Stimulated activated CD4-positive, alpha-beta T cell treated with anti-CD3 and anti-CD28 coated beads, TNF-alpha, amount 100 ng/mL, for 1 hour (primary cell): ENCODE measurements at places on chromosomes 4 and X.

DNA sequence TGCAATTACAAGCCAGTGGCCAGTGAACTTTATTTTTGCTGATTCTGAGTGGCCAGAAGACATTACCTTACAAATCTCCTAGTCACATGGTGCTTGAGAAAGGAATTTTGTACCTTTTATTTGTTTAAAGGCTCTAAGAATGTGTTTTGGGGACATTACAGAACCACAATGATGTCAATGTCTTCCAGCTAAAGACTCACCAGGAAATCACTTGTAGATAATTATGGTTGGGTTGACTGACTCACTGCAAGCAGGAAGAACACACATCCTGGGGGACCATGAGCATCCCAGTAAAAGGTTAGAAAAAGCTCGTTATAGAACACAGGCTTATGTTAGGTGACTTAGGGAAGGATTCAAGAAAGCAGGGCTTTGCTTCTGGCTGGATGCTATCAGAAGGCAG lies 119.4 kb upstream of the FAM9B start:
- DNase-seq = no peak

GRCh38 chr4:61239250-61239649 lies 39.1 kb downstream of the ADGRL3 start:
- no peak for DNase-seq

GRCh38 chr4:113636438-113636818 lies 125.1 kb downstream of the CAMK2D start:
- DNase-seq = no peak

DNA sequence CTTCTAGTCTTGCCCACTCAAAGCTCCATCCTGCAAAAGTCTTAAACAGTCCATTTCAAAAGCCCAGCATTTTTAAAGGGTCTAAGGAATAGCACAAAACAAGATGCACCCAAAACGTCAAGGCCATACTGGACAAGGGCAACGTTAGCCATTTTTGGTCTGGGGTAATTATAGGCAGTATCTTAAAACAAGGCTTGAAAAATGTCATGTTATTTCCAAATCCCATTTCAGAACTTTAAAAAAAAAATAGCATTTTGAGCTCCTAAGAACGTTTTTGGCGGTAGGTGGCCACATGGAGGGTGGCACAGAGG lies 584 bp upstream of the TMEM165 start:
- no peak for DNase-seq

DNA sequence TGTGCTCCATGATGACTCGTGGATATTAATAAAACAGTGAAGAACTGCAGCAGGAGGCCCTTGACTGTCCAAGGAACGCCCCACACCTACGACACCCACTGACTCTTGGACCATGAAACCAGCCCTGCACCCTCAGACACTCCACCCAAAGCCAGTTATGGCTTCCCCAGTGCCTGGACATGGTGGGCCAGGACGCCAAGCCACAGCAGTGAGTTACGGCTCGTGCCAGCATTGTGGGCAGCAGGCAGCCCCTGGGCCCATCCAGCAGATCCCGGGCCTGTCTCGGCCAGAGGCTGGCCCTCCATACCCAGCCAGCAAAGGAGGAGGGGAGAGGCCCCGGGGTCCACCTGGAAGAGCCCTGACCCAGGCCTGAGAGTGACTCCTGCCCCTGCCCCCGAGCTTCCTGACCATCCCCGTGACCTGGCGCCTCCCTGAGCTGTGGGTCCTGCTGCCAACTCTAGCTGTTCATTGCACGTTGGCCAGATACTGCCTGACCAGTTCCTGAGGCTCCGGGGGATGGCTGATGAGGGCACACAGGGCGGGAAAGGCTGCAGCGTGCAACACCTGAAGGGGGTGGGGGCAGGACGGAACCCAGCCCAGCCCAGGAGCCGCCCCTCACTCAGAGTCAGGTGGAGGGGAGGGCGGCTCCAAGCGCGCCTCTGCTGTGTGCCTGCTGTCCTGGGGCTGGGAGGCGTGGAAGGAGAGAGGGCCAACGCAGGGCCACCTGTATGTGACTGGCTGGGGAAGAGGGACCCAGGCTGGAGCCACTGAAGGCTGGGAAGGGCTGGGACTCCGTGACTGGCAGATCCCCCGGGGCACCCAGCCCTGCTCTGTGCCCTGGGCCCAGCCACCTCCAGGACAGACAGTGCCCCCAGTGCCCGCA lies 739 bp downstream of the SLC49A3 start:
- DNase-seq = no peak

- DNase-seq = no peak
Observed at GRCh38 chr4:48361012-48361400, 19.7 kb downstream of the SLAIN2 start.

GRCh38 chrX:66074920-66075879 lies 35.3 kb upstream of the VSIG4 start:
- DNase-seq = peak; percentile 1

DNA sequence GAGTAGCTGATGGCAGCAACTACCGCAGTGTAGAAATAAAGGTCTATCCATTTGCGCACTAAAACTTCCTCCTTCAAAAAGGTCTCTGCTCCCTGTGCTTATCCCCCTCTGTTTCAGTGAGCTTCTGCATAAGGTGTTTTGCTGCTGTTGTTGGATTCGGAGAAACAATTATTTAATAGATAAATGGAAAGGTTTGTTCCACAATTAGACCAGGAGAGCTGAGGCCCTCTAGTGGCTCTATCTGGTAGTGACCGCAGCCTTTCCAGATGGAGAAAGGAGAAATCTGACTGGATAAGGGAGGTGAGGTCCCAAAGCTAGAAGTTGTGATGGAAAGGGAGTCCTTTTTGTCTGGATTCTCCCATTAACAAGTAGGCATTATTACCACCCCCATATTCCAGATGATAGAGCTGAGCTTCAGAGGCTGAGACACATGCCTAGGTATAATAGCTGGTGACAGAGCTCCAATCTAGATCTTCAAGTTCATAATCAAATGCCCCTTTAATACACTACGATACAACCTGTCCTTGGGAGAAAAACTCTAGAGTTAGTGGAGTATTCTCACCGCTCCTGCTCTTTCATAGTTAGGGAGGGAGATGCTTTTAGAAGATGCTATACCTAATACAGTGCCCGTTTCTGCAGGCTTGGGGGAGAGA lies 5.1 kb upstream of the GABRQ start:
- DNase-seq = no peak

DNA sequence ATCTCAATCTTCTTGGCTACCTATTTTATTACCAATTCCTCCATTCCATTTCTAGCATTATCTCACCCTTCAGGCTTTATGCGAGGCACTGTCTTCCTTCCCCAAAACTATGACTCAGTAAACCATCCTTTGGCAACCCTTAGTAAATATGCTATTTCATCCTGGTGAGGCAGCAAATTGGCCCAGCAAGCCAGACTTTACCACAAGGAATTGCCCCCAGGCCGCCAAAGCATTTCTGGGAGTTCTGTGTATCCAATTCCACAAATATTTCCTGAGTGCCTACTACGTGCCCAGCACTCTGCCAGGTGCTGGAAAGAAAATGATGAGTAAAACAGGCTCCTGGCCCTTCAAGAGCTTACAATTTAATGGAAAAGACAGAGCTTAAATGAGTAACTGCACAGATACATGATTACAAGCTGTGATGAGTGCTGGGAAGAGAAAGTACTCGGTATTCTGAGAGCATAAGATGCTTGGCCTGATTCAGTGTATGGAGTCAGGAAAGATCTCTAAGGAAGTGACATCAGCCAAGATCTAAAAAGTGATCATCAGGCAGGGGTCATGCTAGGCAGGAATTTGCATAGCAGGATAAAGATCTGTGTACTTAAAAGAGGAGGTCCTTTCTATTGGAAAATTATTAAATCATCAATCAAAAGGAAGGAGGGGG lies 193.8 kb downstream of the ADAMTS3 start:
- no peak for DNase-seq

DNA sequence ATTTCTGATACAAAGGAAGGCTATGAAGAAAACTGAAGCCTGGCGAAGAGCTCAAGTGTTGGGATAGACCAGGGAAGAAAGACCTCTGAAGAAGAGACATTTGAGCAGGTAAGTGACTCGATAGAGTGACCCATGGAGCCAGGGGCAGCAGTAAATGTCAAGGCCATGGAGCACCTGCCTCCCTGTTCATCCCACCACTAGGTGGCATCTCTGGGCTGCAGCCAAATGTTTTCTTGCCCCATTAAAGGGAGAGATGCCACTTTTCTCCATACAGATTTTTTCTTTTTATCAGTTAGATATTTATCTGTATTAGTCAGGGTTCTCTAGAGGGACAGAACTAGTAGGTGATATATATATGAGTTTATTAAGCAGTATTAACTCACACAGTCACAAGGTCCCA lies 4.9 kb upstream of the ZNF81 start:
- no peak for DNase-seq

DNA sequence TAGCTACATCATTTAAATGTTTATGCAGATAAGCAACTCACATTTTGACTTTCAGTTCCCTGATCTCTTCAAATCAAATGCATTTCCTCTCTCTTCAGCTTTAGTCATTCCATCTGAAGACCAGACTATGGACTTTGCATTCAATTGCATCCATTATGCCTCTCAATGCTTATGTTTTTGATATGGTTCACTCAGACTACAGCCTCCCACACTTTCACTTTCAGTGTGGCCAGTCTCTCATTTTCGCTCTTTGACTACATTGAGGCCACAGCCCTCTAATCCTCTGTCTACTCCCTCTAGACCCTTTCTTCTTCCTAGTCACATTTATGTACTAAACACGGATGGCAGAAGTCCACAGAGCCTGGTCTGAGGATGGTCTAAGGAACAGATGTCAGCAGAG lies 24.5 kb upstream of the VEGFC start:
- no peak for DNase-seq

- no peak for DNase-seq
Observed at GRCh38 chr4:110412354-110413065, 63.4 kb upstream of the ENPEP start.

- no peak for DNase-seq
Observed at GRCh38 chrX:136710325-136710951, 62.5 kb downstream of the CD40LG start.

DNA sequence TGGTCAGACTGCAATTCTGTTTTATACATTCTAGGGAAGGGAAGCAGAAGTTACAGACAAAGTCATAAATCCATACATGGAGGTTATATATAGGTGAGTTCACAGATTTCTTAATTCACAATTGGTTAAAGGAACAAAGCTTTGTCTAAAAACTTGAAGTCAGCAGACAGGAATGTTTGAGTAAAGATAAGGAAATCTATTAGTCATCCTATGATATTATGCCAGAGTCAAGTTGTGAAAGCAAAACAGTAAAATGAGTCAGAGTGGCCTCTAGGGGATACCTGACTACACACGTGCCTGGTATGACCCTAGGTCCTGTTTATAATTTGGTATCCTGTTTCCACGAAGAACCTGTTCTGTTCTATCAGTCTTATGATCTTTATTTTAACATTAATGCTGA lies 31.5 kb downstream of the ACTRT1 start:
- DNase-seq = no peak

GRCh38 chrX:129599499-129599898 lies 55.3 kb downstream of the APLN start:
- DNase-seq = no peak

GRCh38 chrX:2385224-2385623 lies 115.6 kb downstream of the DHRSX start:
- no peak for DNase-seq

DNA sequence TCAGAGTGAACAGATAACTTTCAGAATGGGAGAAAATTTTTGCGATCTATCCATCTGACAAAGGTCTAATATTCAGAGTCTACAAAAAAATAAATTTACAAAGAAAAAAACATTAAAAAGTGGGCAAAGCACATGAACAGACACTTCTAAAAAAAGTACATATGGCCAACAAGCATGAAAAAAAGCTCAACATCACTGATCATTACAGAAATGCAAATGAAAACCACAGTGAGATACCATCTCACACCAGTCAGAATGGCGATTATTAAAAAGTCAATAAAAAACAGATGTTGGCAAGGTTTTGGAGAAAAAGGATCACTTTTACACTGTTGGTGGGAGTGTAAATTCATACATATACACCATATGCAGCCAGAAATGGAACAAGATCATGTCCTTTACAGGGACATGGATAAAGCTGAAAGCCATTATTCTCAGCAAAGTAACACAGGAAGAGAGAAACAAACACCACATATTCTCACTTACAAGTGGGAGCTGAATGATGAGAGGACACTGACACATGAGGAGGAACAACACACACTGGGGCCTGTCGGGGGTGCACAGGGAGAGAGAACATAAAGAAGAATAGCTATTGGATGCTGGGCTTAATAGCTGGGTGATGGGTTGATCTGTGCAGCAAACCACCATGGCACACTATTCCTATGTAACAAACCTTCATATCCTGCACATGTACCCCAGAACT lies 41.6 kb upstream of the ITM2A start:
- no peak for DNase-seq

GRCh38 chr4:118087366-118087765 lies 53.1 kb downstream of the NDST3 start:
- DNase-seq = no peak

- DNase-seq = no peak
Observed at GRCh38 chr4:153116291-153116680, 88.0 kb upstream of the TRIM2 start.

DNA sequence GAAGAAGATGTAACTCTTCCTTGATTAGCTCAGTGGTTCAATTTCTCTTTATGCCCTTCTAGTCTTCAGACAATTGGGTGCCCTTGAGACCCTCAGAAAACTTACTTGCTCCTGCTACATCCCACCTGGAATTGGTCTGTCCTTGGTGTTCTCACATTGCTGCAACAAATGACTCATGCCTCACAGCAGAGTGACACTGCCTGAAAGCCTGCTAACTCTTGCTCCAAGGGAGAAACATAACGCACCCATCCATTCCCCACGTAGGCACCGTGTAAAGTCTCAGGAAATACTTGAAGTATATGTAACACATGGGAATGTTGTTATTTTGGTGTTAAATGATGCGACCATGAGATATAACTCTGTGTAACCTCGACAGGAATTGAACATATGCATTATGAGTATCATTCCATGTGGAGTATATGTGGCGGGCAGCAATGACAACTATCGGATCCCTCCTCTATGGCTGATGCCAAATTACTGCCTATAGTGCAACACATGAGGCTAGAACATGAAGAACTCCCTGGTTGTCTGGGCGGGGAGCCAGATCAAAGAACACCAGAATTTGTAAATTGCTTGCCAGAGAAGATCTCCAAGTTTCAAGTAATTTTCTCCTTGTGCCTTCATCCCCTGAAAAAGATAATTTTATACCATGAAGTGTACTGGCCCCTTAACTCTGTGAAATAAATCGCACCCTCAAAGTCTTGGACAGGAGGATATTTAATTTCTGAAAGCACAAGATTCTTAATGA lies 231.3 kb upstream of the STK26 start:
- DNase-seq = no peak

DNA sequence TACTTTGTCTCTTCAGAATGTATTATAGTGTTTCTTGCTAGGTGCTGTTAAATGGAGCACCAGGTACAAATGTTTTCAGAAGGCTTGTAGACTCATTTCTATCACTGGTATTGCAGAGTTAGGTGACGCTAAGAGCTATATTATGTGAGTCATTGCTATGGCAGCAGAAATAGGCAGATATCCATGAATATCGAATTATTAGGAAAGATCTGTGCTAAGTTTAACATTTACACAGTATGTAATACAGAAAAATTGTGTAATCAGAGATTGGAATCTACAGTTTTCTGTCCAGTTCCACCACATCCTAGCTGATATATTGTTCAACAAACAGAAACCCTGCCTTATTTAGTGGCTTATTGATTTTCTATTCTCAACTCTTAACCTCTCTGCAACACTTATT lies 1025.5 kb downstream of the STIM2 start:
- no peak for DNase-seq
